CD8-positive, alpha-beta memory T cell (primary cell): ENCODE measurements at places on chromosomes 4 and X. TPM values are rescaled to one million over a fixed set of nuclear protein-coding genes. Genes with fewer than 3 reads are reported as not detected.

DNA sequence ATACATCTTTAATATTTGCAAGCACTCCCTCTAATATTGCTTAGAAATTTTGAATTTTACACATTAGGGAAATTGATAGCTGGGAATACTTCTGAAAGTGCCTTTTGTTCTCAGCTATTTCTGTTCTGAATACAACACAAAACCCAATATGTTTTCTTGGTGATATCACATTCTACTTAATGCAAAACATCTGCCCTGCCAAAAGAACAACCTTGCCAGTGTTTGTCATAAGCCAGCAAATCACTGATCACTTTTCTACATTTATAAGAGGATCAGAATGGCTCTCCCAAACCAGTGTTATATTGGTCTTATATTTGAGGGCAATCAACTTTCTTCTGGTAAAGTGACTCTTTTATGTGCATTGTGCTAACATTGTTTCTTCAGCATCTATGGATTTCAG is 126.8 kb upstream of the APOOL start:
- DNase-seq = no peak

DNA sequence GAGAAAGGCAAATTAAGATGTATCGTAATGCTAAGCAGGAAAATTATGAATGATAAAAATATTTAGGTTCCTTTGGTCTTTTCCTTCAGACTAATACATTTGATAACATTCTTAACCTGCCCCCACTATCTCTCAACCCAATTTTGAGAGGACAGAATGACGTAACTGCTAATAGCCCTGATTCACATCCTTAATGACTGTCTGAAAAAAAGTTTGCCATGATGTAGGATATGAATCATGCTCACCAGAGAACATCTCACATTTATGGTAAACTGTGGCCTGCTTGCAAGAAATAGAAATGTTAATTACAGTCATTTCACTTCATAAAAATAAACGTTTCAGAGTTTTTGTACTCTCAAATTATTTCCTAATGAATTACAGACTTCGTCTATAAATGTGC is 128.0 kb upstream of the VEGFC start:
- DNase-seq = no peak

DNA sequence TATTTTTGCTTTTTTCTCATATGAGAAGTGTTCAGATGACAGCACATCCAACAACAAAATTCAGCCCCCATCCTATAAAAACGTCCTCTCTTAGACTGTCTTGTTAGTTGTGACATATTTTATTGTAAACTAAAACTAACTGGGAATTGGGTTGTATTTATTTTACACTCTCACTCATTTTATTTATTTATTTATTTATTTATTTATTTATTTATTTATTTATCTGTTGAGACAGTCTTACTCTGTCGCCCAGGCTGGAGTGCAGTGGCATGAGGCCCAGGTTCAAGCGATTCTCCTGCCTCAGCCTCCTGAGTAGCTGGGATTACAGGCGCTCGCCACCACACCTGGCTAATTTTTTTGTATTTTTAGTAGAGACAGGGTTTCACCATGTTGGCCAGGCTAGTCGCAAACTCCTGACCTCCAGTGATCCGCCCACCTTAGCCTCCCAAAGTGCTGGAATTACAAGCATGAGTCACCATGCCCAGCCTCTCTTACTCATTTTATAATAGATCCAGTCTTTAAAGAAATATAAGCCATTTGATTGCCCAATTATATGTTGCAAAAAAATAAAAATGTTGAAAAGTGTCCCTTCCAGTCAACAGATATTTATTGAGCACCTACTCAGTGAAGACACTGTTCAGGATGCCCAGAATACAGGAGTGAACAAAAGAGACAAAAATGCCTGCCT is 44.6 kb downstream of the PALLD start:
- no peak for DNase-seq

The F9 gene
- total RNA-seq = not detected
